T47D (cell line): ENCODE measurements at places on chromosomes 6 and 20.
A peak's percentile ranks its signal among the peaks of the same experiment; 100 is the strongest.

DNA sequence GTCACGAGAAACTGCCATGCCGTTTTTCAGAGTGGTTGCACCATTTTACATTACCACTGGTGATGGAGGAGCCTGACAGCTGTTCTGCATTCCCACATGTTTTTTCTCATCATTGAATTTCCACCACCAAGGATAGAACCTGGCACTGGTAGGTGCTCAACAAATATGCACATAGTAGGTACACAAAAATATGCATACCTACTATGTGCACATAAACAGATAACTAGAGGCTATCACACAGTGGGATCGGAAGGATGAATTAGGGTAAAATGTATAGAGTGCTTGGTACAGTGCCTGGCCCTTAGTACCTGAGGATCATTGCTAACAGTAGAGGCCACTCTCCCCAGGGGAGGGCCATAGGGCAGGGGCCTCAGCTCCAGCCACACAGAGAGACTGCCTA is 47.0 kb downstream of the SLC2A10 start:
- no peak for DNase-seq

GRCh38 chr20:47221036-47221625 is 135.4 kb downstream of the ZMYND8 start:
- no peak for DNase-seq

DNA sequence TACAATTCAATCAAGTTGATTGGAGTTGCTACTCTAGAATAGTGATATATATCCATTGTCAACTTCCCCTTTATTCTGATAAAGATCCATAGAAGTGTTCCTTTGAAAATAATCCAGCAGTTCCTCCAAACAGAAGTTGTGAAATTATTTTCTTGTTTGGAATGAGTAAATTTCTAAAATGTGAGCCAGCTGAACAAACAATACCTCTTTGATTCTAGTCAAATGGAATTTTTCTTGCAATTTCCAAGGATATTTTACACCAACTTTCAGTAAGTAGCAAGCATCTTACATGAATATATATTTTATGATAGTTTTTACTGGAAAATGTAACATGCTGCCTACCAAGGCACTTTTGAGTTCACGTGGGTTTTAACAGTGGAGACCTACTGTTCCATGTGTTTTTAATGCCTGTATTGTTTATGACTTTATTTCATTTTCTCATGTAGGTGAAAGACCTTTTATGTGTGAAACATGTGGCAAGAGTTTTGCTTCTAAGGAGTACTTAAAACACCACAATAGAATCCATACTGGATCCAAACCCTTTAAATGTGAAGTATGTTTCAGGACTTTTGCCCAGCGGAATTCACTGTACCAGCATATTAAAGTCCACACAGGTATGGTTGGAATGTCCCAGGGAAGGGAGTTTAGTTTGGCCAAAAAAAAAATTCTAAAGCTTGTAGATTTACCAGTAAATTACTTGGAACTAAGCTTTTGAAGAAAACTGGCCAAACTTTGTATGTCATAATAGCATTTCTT is 6.5 kb downstream of the GZF1 start:
- DNase-seq: no peak

- DNase-seq: no peak
Measured at GRCh38 chr6:138088326-138088762, 18.9 kb downstream of the PERP start.

DNA sequence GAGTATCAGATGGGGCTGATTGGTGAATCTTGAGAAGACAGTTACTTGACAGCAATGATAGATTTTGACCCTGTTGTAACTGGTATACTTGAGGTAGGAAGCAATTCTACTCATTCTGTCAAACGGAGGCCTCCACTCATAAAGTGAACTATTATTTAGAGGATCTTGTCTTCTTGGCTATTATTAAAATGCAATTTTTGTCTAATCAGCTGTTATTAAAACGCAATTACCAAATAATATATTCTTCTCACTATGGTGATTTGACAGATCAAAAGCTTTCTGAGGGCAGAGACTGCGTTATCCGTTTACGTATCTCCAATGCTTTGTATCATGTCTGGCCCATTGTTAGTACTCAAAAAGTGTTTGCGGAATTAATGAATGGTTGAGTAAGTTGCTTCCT is 120.7 kb downstream of the MACROD2 start:
- no peak for DNase-seq

GRCh38 chr6:36735110-36736071 is 37.8 kb downstream of the RAB44 start:
- DNase-seq: peak; percentile 44

GRCh38 chr6:101706576-101706975 is 313.1 kb downstream of the GRIK2 start:
- no peak for DNase-seq
